GM12864 (cell line): ENCODE measurements at places on chromosomes 6 and 20.

DNA sequence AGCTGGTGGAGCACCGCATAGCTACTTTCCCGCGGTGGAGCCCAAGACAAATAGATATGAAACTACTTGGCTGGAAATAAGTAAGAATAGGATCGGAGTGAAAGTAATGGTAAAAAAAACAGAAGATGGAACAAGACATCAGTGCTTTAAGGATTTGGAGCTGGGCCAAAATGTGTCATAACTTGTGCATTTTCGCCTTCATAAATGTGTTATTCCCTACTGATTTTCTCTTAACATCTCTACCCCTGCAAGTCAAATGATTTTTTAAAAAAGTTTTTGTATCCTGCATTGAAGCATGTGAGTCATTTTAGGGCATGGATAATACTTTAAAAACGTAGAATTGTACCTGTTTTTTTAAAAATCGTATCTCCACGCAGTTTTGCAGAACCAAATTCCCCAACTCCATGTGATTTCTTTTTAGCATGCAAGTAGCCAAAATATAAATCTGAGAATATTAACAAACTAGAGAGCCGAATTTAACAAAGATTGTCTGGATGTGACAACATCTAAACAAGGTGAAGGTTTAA lies 882 bp upstream of the FAM184A start:
- no peak for DNase-seq

- DNase-seq: no peak
Measured at GRCh38 chr20:4051413-4052138, 36.2 kb upstream of the RNF24 start.

- no peak for DNase-seq
Measured at GRCh38 chr6:98547634-98548033, 286.7 kb upstream of the POU3F2 start.

DNA sequence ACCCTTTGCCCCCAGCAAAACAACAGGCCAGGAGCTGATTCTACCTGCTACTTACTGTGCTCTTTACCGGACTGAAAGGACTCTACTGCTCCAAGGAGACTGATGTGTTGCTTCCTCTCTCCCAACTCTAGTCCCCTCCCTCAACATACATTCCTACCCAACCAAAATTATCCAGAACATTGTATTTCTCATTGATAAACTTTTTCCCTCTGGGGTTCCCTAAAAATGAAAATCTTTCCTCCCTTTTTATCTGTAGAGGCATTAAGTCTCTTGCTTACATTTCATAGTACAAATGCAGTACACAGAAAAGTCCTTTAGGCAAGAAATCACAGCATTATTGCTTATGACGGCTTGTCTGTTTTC lies 940 bp upstream of the HS3ST5 start:
- no peak for DNase-seq

- no peak for DNase-seq
Measured at GRCh38 chr6:90480666-90481065, 106.2 kb downstream of the MAP3K7 start.

DNA sequence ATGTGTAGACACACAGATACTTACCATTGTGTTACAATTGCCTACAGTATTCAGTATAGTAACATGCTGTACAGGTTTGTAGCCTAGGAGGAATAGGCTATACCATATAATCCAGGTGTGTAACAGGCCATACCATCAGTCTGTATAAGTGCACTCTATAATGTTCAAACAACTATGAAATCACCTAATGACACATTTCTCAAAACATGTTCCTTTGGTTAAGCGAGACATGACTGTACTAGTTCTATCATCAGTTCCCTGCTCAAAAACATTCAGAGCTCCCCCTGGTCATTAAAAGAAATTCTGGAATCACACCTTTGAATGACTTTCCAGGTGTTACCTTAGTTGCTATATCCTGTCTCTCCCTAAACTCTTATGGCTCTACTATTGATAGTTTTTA lies 70.4 kb upstream of the SLC2A12 start:
- no peak for DNase-seq

DNA sequence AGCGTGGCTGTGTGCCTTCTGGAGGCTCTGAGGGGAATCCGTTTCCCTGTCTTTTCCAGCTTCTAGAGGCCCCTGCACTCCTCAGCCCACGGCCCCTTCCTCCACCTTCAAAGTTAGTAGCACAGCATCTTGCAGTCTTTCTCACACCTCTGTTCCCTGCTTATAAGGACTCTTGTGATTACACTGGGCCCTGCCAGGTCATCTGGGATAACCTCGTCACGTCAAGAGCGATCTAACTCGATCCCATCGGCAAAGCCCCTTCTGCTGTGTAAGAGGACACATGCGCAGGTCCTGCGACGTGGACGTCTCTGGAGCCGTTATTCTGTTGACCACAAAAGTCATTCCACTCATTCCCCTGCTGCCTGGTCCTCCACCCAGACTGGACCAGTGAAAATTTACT lies 159.2 kb downstream of the BMP7 start:
- no peak for DNase-seq

DNA sequence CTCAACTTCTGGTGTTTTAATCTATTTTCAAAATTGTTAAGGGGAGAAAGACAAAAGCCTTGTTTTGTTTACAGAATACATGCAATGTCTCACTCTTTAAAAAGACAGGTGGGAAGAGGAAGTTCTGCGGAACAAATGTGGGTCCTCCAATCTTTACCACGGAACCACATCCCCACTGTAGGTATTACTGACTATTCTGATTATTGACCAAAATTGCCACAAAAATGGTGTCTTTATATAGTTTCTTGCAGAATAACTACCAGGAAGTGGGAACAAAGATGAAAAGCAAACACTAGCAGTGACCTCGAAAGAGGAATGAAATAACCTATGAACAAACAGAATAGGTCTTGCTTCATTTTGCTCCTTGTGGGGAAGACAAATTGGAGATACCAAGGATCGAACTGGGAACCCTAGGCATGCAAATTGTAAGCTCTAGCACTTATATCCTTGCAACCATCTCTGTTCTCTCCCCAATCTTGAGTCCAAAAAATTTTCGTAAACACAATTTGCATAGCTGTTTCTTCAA lies 106.7 kb downstream of the GPX5 start:
- DNase-seq: no peak

GRCh38 chr20:2778602-2779321 lies 21.7 kb downstream of the CPXM1 start:
- no peak for DNase-seq

DNA sequence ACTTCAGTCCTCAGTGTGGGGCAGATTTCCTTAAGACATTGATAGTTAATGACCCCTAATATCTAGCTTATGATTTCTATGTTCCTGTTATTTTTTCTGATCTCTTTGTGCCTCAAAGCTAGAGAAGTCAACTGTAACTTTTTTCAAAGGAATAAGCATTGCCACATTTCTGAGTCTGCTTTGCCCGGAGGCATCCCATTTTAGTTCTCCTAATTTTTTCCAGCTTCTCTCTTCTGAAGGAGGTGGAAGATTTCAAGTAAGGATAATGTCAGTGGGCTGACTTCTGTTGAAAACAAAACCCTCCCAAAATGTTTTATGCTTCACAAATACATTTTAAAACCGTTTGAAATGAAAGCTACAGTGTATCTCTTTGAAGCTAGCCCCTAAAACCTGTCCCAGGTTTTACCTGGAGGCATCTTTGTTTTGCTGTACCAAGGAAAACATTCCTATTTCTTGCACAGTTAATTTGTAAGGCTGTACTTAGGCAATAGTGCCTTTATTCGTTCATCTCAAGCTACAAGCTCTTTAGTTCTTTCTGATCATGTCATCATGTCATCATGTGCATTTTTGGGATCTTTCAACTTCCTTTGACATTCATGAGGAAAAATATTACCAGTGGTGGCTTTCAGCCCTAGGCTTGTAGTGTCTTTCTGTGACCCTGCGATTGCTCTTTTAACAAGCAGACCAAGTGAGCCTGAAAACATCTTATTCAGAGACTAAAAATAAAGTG lies 45.7 kb downstream of the TSPYL4 start:
- no peak for DNase-seq

GRCh38 chr6:107736713-107737396 lies 87.3 kb downstream of the SCML4 start:
- DNase-seq: no peak

DNA sequence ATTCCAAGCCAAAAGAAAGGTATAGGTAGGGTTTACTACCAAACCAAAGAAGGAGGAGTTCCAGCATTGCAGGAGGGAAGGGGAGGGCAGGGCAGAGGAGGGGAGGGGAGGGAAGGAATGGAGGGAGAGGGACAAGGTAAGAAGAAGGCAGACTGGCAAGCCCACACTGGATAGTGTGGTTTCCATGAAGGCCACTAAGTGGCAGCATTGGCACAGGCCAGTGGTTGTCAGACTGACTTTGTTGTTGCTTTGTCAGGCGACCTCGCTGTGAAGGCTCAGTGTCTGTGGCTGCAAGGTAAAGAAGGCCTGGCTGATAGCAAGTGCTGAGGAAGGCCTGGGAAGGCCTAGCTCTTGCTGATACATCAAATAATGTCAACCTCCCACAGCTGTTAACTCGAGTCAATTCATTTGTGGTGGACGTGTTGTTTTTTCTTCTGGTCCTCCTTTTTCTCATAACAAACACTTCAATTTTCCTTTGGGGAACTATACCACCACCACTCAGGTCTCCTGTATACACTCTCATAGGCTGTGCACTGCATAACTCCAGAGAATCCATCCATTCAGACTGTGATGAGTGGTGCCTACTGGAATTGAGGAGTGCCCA lies 7.7 kb upstream of the ZNF334 start:
- peak; percentile 25 for DNase-seq

DNA sequence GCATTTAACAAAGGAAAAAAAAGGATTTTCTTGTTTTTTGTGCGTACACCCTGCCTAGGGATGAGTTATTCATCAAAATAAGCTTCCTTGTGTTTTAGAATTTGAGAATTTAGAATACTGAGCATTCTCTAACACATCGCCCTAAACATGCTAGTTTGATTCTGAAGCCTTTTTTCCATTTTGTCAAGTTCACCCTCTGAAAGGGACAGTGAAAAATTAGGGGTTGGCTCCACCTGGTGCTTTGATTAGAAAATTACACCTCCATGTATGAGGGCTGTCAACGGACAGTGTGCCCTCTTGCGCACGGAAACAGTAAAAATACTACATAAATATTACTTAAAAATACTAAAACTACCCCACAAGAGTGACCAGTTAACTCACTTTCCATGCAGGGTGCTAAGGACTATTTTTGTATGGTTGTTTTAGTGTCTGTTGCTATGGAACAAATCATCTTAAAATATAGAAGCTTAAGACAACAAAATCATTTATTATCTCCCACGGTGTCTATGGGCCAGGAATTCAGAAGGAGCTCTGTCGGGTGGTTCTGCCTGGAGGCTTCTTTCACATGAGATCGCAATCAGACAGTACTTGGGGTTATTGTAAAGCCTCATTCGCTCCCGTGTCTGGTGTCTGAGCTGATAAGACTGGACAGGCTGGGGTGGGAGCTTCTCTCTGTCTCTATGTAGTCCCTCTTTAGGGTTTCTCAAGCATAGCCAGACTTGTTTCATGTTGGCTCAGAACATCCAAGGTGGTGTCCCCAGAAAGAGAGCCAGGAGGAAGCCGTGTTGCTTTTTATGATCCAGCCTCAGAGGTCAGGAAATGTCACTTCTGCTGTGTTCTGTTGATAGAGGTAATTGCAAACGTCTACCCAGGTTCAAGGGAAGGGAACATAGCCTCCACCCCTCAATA lies 41.1 kb upstream of the TMEM170B start:
- DNase-seq: peak; percentile 76

DNA sequence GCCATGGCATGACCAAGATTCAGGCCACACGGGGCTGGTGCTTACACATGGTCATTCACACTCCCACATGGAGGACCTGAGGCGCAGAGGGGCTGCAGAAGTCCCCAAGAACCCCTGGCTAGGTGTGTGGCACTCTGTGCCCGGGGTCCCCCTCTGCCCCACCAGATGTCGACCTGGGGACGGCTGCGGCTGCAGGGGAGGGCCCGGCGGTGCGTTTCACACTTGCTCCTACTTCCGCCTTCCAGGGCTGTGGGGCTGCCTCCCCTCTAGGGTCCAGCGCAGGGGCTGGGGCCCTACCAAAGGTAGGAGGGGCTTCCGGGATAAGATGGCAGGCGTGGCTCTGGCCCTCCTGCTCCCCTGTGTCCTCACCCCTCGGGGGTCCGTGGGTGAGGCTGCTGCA lies 81.1 kb upstream of the SLCO4A1 start:
- DNase-seq: no peak

GRCh38 chr6:96624957-96625356 lies 62.0 kb downstream of the FHL5 start:
- DNase-seq: no peak

GRCh38 chr20:6730672-6731328 lies 36.7 kb upstream of the BMP2 start:
- DNase-seq: no peak

DNA sequence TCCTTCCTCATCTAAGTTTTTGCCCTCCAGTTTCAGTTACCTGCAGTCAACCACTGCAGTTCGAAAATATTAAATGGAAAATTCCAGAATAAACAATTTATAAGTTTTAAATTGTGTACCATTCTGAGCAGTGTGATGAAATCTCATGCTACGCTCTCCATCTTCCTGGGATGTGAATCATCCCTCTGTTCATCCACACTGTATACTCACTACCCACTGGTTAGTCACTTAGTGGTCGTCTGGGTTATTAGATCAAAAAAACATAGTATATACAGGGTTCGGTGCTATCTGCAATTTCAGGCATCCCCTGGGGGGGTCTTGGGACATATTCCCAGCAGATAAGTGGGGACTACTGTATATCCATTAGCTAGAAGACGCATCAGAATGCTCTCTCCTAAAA lies 151.9 kb upstream of the SLC22A16 start:
- DNase-seq: no peak

GRCh38 chr6:84854811-84855400 lies 90.5 kb upstream of the TBX18 start:
- no peak for DNase-seq

- DNase-seq: no peak
Measured at GRCh38 chr6:153729189-153729588, 309.9 kb upstream of the OPRM1 start.

GRCh38 chr6:52739627-52740026 lies 23.6 kb downstream of the GSTA2 start:
- DNase-seq: no peak

DNA sequence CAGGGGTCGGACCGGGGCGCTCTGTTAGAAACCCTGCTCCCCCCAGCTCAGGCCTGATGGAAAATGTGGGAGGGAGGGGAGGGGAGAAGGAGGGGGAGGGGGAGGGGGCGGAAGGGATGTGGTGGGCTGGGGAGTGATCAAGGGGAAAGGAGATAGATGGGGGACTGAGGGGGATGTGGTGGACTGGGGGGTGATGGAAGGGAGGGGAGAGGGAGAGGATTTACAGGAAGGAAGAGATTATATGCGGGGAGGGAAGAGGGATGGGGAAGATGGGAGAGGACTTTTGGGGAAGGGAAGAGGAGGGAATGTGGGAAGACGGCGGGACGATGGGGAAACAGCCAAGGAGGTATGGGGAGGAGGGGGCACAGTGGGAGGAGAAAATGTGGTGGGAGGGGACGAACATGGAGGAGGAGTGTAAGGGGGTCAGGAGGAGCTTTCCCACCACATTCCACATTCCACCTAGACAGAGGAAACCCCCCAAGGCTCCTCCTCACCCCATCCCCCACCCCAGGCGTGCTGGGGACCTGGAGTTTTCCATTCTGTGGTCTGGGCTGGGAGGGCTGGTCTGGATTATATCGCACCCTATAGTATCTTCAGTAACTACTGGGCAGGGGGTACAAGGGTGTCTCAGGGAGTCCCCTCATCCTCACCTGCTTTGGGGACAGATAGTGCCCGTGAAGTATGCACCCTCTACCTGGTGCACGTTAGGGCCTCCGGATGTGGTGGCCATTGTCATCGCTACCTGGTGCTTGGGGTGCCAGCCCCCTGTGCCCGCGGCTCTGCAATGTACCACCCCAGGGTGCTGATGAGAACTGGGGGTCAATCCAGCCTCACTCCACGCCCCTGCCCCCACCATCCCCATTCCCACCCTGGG lies 578 bp upstream of the PTGIS start:
- DNase-seq: no peak

- DNase-seq: no peak
Measured at GRCh38 chr6:139648430-139649000, 274.1 kb upstream of the CITED2 start.
